ENCODE measurements at places on chromosomes 13 and 19.

DNA sequence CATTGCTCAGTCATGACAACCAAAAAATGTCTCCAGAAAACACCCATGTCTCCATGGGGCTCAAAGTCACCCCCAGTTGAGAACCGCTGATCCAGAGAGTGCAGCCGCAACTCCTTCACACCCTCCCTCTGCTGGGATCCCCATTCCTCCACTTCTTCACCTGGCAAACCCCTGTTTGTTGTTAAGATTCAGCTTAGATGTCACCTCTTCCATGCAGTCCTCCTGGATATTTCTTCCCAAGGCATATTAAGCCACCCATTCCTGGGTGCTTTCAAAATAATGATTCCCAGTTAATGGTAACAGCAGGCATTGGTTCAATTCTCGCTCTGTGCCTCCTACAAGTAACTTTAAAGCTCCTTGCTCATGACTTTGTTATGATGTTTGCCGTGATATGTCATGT is 4.0 kb downstream of the OR10H1 start:
- no peak for DNase-seq

DNA sequence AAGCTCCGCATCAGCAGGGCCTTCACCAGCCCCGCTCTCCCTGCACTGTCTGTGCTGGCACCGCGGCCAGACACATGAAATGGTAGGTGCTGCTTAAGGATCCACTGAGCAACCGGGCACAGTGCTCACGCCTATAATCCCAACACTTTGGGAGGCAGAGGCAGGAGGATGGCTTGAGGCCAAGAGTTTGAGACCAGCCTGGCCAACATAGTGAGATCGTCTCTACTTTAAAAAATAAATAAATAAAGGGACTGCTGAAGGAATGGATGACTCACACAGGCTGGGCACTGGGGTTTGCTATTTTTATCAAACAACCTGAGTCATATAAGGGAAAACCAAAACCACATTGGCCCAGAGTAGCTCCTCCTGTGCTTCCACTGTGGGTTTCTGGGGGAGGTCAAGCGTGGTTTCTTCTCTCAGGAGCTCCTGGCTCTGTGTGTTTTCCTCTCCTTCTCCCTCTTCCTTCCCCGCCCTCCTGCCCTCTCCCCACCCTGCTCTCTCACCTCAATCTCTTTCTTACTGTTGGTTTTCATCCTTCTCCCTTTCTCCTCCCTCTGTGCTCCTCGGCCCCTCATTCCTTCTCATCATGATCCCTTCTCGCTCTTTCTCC is 21.3 kb downstream of the VRK3 start:
- peak; percentile 40 for DNase-seq

- no peak for DNase-seq
Measured at GRCh38 chr19:27676334-27676733, 1536.6 kb downstream of the UQCRFS1 start.

- no peak for DNase-seq
Measured at GRCh38 chr19:49849433-49850220, 1.3 kb upstream of the PTOV1 start.
